Fibroblast of skin of left quadriceps (primary cell): ENCODE measurements at places on chromosomes 11 and 22.
A peak's percentile ranks its signal among the peaks of the same experiment; 100 is the strongest.

GRCh38 chr22:50503475-50504145 is 3.9 kb downstream of the LMF2 start:
- no peak for DNase-seq

DNA sequence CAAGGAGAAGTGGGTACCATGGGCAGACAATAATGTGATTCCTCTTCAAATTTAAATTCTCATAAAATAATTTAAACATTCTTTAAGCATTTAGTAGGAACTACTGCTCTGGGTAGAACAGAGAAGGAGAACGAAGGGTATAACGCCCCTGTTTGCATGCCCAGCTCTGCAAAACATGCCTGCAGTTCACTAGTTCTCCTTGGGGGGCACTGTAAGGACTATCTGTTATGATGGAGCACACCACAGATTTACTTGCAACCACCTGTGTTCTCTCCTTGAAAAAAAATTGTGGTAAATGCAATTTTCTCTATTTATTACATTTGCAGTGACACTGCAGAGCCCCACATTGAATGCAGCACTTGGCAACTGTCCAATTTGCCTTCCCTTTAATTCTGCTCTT is 100.3 kb downstream of the GUCY1A2 start:
- DNase-seq = no peak

DNA sequence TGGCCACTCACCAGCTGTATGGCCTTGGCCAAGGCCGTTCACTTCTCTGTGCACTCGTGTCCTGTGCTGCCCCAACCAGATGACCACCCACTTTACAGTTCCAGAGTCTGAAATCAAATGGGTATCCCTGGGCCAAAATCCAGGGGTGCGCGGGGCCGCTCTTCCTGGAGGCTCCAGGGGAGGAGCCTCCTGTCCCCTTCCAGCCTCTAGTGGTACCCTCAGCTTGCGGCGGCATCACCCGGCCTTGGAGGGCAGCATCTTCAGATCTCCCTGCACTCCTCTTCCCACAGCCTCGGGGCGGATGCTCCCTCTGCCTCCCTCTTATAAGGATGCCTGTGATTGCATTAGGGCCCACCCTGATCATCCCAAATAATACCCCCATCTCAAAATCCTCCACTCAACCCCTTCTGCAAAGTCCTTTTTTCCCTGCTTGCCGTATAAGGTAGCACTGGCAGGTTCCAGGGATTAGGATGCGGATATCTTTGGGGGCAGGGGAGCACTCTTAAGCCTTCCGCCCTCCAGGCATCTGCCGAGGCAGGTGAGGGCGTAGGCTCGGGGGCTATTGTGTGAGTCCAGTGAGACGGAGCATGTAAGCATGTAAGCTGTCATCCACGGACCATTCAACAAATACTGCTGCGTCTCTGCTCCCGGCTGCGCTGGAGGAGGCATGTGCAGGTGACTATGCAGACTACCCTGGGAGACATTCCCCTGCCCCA is 24.4 kb upstream of the SHISAL1 start:
- DNase-seq = no peak

DNA sequence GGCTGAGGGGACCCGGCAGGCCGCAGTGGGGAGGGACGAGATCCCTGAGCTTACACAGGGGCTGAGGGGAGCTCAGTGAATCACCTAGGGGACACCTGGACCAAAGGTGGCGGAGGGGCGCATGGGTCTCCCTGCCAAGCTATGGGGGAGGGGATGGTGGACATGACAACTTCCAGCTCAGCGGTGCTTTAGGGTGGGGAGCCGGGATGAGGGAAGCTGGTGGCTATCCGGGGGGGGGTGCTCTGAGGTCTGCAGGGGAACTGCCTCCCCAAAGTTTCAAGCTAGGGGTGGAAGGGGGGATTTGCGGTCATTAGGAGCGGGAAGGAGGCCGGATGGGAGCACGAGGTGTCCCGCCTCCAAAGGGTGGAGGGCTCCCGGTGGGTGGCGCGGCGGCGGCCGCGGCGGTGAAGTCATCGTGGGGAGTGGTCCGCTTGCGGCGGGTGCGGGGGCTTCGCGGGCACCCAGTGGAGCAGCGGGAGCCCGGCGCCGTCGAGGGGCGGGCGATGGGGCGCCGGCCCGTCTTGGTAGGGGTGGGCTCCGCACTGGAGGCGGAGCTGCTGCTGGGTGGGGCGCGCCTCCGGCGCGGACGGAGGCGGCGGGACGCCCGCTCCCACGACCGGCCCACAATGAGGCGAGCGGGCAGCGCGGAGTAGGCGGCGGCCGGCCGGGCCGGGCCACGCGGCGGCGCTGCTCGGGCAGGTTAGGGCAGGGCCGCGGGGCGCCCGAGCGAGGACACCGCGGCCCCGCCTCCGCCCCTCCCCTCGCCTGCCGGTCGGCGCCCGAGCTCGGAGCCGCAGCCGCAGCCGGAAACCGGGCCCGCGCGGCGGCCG is at the start of gene MICALL1:
TSS of gene MICALL1 (plus strand) at position 764 of the 830 bp plus-strand sequence. CDS start 126 bp downstream, outside the sequence.
- DNase-seq = peak; percentile 51

- DNase-seq = no peak
Measured at GRCh38 chr22:25540166-25540907, 24.1 kb upstream of the GRK3 start.

GRCh38 chr11:118353084-118353710 is 6.2 kb upstream of the UBE4A start:
- DNase-seq = no peak
